ENCODE measurements at places on chromosomes 12 and 14.

- DNase-seq = no peak
Measured at GRCh38 chr12:21334771-21335325, at the start of gene SLCO1A2. TSS of gene SLCO1A2 (minus strand) at chr12:21334917. CDS start at chr12:21334647, 270 bp downstream.

- no peak for DNase-seq
Measured at GRCh38 chr14:104724981-104725771, 1.1 kb downstream of the ADSS1 start.

GRCh38 chr14:91361233-91361811 is 56.3 kb downstream of the CCDC88C start:
- DNase-seq = no peak

DNA sequence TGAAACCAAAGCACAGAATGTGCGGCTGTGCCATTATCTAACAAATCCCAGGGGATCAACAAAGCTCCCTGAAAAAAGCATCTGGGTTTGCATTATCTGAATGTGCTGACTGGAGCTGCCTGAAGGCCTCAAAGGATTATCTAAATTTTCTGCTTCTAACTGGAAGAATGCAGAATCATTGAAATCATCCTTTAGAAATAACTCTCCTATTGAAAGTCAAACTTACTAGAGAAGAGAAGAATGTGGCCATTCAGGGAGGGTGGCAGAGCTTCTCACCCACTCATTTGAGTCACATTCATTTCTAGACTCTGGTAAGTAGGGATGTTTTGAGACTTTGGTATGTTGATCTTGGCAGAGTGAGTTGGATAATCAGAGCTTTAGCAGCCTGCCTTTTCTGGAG is 220.6 kb upstream of the RGS6 start:
- no peak for DNase-seq

DNA sequence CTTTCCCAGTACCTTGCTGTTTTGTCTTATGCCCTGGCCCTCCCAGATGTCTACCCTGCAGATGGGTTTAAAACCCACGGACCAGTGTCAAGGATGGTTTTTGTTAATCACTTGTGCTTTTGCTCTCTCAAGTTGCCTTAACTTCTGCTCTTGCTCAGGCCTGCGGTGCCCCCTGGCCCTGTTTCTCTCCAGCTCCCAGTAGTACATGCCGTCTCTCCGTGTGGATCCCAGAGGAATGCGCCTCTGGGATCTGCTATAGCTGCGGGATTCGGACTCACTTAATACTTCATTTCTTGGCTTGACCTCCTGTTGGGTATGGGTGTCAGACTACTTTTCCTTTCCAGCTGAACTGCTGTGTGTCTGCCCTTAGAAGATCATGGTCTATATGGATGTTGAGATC is 14.5 kb downstream of the PLEKHG3 start:
- no peak for DNase-seq

DNA sequence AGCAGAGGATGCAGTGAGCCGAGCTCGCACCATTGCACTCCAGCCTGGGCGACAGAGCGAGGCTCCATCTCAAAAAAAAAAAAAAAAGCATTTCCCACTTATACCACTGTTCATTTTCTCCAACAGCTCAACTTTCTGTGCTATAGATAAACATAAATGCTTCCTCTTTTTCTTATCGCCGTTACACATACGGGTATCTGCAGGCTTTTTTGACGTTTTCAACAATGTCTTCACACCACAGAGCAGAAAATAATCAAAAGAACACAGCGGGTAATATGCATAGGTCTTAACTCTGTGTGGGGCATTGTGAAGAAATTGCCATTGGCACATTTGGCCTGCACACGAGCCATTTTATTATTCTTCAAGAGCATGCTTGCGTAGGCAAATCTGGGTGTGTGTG is 86.4 kb downstream of the CAPZA3 start:
- DNase-seq = no peak

- no peak for DNase-seq
Measured at GRCh38 chr14:53538316-53538881, 385.3 kb upstream of the DDHD1 start.

DNA sequence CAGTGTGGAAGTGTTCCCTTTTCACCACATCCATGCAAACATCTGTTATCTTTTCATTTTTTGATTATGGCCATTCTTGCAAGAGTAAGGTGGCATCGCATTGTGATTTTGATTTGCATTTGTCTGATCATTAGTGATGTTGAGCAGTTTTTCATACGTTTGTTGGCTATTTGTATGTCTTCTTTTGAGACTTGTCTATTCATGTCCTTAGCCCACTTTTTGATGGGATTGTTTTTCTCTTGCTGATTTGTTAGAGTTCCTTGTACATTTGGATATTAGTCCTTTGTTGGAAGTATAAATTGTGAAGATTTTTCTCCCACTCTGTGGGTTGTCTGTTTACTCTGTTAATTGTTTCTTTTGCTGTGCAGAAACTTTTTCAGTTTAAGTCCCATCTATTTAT is 244.5 kb upstream of the PRICKLE1 start:
- DNase-seq = no peak

DNA sequence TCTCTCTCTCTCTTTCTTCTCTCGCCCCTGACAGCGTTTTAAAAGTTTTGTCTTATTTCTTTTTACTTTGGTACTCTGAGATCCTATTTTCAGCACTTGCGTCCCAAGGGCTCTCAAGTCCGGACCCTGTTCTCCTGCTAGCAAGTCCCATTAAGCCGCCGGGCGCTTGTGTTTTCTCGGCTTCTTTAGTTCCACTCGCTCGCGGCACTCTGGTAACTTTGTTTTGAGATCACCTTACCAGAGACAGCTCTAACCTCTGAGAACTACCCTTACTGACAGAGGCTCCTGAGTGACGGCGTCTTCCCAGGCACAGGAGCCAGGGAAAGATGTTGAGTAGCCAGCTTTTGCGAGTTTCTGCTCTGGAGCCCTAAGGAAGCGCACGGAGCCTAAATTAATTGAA is 2.7 kb upstream of the MYF5 start:
- DNase-seq = no peak

- no peak for DNase-seq
Measured at GRCh38 chr12:6295094-6295811, 15.2 kb upstream of the PLEKHG6 start.

GRCh38 chr12:100674036-100674888 is 100.8 kb downstream of the GAS2L3 start:
- DNase-seq = no peak

DNA sequence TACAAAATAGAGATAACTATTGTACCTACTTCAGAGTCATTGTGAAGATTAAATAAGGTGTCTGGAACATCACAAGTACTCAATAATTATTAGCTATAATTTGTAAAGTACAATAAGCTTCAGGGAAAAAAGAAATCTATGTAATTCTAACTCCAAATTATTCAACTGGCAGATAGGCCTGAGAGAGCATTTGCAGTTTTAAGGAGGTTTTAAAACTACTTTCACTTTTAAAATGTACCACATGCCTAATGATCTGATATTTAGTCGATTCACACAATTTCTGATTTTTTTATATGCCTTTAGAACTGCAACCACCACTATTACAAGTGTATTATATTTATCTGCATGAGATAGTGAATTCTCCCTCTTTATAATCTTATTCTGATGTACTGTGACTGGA is 24.9 kb upstream of the FRMD6 start:
- no peak for DNase-seq

GRCh38 chr12:95099270-95099790 is 25.9 kb upstream of the NR2C1 start:
- DNase-seq = no peak

DNA sequence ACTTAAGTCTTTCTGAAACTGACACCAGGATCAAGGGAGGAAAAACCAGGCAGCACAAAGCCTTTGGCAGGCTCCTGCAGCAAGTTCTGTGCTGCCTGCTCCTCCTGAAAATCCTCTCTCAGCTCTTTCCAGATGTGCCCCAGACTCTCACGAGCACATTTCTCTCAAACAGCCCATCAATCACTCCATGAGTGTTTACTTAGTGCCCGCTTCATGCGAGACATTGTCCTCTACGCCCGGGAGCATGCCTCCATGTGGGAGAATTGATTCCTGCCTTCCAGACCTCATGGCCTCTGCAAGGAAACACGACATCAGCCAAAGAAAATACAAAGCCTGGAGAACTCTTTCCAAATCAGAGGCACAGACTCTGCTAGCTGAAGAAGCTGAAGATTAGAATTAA is 46.5 kb upstream of the TSPAN11 start:
- DNase-seq = no peak

DNA sequence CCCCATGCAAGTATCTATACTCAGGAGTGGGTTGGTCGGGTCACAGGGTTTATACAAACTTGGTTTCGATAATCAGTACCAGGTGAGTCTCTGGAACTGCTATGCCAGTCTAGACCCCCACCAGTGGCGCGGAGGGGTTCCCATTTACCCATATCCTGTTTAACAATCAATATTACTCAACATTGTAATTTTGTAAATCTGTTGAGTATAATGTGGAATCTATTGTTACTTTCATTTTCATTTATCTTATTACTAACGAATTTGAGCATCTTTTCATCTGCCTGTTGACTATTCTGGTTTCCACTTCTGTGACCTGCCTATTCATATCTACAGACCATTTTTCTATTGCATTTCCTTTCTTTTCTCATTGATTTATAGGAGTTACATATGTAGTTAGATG is 275.2 kb upstream of the CRY1 start:
- DNase-seq = no peak

- no peak for DNase-seq
Measured at GRCh38 chr12:7934091-7934888, 1.7 kb downstream of the SLC2A3 start.

DNA sequence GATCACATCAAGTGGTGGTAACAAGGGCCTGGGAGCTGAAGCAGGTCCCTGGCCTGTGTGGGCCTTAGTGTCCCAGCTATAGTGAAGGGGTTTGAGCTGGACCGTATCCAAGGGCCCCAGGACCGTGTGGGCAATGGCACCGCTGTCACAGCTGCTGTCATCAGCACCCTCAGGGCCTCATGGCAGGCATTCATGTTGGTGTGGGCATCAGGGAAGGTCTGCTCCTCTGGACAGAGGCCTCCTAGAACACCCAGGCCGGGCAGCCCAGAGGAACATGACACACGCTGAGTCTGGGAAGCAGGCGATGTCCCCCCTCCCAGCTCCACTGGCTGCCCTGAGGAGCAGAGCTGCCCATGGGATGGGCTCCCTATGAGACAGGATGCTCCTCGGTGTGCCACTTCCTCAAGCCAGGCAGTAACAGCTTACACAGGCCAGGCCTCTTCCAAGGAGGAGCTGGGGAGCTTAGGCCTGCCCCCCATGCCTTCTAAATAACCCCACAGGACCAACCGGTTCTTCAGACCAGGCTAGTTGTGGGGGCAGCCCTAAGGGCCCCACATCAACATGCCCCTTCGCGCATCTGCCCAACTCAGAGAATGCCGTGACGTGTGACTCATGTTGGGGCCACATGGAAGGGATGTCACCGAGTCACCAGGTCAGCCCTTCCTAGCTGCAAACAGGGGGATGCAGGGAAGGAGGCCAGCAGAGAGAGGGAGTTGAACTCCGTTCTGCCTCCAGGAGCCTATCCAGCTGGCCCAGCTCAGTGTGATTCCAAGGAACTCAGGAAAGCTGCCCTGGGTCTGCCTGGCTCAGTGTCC is 80.4 kb downstream of the PITPNM2 start:
- no peak for DNase-seq

DNA sequence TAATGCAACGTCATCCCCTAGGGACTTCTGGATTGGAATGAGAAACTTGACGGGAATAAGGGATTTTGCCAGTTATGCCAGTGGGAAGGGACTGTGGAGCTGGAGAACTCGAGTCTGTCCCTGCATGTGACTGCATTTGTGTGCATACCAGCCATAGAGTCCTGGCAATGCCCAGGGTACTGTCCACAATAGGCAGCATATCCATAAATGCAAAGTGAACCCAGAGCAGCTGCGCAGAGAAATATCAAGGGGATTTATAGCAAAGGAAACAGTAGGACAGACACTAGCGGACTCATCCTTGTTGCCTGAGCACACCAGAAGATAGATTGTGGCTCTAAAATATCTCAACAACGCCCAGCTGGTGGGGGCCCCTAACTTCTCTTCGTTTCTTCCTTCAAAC is 247.1 kb upstream of the SRRM4 start:
- DNase-seq = no peak

GRCh38 chr14:61876362-61877034 is 114.3 kb downstream of the SNAPC1 start:
- DNase-seq = no peak

DNA sequence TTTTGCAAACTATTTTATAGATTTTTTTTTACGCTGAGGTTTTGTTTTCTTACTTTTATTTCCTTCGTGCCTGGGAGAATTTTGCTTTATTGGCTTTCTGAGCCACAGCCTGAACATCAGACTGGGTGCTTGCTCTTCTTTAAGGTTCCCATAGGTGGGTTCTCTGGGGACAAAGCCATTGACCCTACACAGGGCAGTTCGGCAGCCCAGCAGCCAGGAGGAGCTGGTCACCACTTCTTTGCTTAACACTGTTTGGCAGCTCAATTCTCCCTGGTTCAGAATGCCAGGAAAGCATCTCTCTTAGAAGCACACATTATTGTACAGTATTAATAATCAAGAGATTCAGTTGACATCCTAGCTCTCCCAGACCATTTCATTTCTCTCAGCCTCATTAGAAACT is 140.8 kb upstream of the NEDD1 start:
- DNase-seq = no peak

GRCh38 chr14:39145266-39145966 is 24.7 kb downstream of the TRAPPC6B start:
- DNase-seq = no peak

- DNase-seq = peak; percentile 12
Measured at GRCh38 chr12:92593734-92594402, 108.9 kb upstream of the PLEKHG7 start.

GRCh38 chr12:115574826-115575225 is 702.7 kb downstream of the MED13L start:
- DNase-seq = no peak

GRCh38 chr12:52337054-52337453 is 15.9 kb upstream of the KRT83 start:
- no peak for DNase-seq

DNA sequence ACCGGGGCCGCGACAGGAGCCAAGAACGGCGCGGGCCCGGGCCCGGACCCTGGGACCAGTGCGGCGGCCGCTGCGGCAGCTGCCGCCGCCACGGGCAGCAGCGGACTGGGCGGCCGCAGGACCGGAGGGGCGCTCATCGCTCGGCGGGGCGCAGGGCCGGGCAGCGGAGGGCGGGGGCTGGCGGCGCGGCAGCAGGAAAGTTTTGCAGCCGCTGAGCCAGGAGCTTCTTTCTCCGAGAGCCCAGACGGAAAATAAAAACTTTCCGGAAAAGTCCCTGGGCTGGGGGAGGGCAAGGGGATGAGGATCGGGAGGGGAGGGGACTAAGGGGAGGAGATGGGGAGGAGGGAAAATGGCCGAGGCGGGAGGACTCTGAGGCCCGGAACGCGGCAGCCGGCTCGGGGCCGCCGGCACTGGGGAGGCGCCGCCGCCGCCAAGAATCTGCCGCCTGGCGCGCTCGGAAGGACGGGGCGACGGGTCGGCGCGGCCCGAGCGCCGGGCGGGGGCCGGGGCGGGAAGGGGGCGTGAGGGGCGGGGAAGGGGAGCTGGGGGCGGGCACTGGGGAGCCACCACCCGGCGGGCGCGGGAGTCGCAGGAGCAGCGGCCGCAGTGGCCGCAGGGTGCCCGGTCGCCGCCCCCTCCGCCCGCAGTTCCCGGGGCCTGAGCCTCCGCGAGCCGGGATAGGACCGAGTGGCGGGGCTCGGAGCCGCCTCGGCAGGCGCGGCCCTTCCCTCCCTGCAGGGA is at the start of gene PRKD1:
Gene PRKD1, minus strand, starts transcription at position 472 of the 741 bp plus-strand sequence.
- DNase-seq = no peak

- no peak for DNase-seq
Measured at GRCh38 chr14:79117561-79117960, 947.4 kb downstream of the NRXN3 start.

GRCh38 chr12:48078901-48079300 is 27.0 kb downstream of the SENP1 start:
- no peak for DNase-seq
